Fibroblast of lung (primary cell): ENCODE measurements at places on chromosomes 4 and X. TPM values are rescaled to one million over a fixed set of nuclear protein-coding genes. Genes with fewer than 3 reads are reported as not detected.

DNA sequence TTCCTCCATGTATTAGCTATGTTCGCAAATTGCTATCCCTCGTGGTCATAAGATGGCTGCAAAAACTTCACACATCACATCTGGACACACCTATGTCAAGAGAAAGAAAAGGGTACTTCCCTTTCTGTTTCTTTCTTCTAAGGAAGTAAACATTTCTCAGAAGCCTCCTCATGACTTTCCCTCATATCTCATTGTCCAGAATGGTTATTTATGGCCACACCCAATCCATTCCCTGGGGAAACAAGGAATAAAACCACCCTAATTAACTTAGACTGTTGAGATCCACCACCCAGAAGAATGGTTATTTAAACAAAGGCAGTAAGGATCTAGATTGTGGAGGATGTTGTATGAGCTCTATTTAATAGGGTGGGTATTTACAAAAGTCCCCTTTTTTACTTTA lies 160.8 kb upstream of the LNX1 start:
- no peak for DNase-seq

GRCh38 chr4:84051089-84051488 lies 448.0 kb downstream of the NKX6-1 start:
- DNase-seq, result no peak

- no peak for DNase-seq
These were observed 2.7 kb downstream of the NHSL2 start for GRCh38 chrX:71913156-71913950.

DNA sequence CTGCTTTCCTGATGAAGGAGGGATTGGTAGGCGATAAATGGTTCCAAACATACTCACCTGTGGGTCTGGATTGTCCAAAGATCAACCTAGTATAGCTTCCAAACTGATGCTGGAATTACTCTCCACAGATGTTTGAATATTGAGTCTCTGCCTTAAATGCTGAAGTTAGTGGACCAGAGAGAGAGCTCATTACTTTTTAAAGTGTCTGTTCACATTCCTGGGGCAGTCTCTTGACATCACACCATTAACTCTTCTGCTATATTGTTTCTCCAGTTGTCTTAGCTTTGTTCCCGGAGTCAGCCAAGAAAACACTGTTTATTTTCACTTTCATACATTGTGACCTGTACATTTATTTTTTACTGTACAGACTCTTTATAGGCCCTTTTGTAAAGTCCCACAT lies 35.4 kb downstream of the ARHGEF38 start:
- no peak for DNase-seq

DNA sequence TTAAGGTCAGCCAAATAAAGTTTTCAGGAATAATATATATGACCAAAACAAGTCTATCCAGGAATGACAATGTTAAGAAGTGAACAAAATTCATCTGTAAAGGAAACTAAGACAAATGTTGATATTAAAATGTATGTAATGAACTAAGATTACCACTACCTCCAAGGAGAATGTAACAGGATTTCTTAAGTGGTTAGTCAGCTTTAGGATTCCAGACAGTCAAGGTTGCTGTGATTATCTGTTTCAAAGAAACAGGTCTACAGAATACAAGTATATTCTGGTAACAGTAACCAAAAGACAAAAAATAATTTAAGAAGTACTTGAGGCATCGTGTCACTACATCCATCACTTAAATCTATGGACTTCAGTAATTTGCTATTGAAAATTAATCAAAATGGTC lies 172.8 kb downstream of the SCFD2 start:
- DNase-seq, result no peak

DNA sequence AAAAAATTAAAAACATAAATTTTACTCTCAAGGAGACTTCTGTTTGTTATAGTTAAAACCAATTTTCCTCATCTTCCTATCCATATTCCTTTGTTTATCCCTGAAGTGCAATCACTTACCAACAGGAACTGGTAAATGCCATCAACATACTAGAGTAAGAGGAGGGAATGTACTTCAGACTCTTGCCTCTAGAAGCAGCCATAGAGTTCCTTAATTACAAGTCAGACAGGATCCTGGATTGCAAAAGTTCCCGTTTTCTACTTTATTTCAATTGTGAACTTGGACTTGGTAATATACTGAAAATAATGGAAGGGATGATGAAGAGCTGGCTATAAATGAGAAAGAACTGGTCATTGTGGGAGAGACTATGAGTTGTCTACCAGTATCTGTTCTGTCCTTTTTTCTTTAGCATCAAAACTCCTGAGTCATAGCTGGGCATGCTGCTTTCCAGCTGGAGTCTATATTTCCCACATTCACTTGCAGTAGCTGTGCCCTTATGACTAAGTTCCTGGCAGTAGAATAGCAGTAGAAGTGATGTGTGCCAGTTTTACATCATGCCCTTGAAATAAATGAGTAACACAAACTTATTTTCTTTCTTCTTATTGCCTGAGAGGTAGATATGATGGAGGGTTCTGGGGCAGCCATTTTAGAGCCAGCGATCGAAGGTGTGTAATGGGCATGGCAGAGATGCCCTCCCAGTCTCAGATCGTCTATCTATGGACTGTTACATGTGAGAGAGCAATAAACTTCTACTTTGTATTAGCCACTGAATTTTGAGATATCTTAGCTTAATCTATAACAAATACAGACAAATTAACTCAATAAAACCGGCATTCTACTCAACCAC lies 26.8 kb upstream of the SPARCL1 start:
- DNase-seq, result peak; percentile 89

DNA sequence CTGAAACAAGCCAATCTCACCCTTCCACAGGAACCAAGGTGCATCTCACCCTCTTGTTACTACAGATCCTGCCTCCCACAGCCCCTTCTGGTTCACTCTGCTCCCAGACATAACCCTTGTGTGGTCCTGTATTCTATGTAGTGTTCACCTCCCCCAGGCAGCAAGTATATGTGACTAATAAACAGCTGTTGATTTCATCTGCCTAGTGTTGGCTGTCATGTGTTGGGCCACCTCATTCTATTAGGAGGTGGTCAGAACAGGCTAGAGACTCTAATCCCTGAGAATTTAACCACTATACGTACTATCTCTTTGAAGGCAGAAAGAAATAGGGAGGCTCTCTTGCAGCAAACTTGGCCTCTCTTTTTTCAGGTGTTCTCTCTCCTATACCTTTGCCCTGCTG lies 134.3 kb upstream of the RPL34 start:
- no peak for DNase-seq

GRCh38 chr4:85725721-85726170 lies 250.8 kb downstream of the ARHGAP24 start:
- DNase-seq, result peak; percentile 21

DNA sequence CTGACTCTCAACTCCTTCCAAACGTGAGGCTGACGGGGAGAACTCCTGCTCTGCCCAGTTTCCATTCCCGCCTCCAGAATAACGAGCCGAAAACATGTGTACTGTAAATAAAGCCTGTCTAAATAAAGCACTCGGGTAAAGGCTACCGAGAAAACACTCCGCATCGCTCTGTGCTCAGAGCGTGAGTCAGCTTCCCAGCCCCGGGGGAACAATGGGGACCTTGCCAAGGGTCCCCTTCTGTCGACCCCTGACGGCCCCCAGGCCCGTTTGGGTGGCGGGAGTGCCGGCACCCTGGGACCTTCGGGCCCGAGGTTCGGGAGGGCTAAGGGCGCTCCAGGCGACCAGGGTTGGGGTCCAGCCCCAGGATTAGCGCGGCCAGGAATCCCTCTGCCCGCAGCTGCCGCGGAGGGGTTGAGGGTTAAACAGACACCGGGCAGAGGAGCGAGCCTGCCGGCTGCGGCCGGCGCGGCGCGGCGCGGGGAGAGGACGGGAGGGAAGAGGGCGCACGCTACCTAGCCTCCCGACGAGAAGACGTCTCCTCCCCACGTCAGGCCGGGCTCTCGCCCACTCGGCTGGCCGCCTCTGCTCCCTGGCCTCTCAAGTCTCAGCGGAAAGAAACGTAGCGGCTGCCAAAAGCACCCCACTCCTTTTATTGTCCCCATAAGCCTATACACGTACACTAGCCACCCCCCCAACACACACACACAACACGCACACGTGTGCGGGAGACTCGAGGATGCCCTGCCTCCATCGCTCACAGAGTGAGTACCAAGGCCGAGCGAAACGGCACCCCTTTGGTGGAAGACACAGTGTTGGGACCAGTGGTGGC lies 85.5 kb downstream of the BCOR start:
- DNase-seq, result peak; percentile 55

- no peak for DNase-seq
These were observed 94.9 kb downstream of the EMCN start for GRCh38 chr4:100422894-100423293.

DNA sequence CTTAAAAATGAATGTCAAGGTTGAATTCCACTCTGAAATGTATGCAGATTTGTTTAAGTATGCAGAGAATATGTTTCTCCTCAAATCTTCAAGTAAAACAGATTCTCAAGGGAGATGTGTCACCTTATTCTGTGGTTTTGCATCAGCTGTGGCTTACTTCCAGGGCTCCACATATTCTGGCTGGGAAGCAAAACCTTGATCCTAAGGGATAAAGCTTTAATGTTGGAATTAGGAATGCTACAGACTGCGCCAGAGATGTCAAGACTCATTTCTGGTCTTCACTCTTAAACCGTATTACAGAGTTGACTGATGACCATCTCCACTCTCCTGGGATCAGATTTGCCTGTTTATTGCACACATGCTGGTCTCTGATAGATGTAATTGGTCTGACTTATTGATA lies 143.9 kb upstream of the DIPK2B start:
- peak; percentile 75 for DNase-seq

DNA sequence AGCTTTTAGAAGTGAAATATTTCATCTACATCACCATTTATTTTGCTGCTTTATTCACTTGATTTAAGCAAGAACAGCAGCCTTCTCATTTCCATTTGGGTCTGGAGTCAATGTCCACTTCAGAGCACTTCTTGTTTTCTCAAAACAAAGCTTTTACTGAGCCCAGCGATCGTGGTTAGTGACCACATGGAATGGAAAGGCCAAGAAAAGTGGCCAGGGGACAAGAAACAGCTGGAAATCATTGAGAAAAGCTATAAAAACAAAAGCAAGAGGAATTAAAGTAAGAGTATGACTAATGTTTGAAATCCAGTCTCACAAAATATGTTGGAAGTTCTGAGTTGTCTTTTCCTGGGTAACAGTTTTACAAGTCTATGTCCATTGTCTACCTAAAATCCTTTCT lies 328.4 kb upstream of the INTU start:
- DNase-seq, result peak; percentile 78

- peak; percentile 18 for DNase-seq
These were observed 16.4 kb downstream of the TASL start for GRCh38 chrX:30561191-30561590.

DNA sequence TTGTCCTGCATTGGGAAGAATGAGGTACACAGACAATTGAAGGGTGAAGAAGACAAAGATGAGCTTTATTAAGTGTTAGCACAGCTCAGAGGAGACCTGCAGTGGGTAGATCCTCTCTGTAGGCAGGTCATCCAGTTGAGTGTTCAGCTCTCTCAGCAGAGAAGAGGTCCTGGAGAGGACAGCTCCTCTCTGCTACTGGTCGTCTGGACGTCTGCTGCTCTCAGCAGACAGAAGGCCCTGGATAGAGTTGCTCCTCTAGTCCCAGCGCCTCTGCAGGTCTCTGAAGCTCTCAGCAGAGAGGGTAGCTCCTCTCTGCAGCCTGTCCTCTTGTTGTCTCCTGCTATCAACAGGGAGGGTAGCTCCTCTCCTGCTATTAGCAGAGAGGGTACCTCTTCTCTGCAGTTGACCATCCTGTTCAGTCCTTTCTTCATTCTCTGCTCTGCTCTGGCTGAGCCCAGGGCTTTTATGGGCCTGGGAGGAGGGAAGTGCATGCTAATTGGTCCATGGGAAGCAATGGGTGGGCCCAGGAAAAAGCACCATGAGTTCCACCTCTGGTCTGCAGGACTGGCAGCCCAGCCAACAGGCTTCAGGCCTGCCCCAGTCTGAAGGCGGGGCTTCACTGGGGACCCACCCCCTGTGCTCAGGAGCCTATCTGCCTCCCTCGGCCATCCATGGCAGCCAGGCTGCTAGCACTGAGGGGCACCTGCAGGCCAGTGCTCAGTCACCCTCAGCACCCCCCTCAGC lies 54.1 kb upstream of the IBSP start:
- DNase-seq, result no peak

DNA sequence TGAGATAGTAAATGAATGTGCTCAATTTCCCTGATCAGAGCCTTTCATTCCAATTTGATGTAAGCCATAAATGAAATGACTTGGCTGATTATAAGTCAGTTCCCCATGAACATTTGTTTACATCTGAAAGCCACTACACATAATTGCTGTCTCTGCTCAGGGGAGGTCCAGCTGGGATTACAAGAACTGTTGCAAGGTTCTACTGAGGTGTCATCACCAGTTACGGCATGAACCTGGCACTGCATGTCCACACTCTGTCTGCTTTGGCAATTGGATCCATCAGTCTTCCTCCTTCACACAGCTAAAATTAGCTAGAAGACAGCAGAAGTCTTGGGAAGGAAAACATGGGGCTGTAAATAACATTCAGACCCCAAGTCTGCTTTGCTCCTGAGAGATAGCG lies 12.8 kb upstream of the MBNL3 start:
- no peak for DNase-seq

PPARGC1A gene
- total RNA-seq, result 4.4 and 6.9 TPM in 2 replicates

PPEF2 gene
- not detected in 2 replicates for total RNA-seq

SLC7A11 gene
- total RNA-seq, result 46.0 and 74.8 TPM in 2 replicates

TMPRSS11A gene
- total RNA-seq, result not detected in 2 replicates

TRIM2 gene
- total RNA-seq, result 70.4 and 90.8 TPM in 2 replicates

RNF113A gene
- 18.8 and 20.0 TPM in 2 replicates for total RNA-seq
